ENCODE measurements at places on chromosomes 1 and 21.

DNA sequence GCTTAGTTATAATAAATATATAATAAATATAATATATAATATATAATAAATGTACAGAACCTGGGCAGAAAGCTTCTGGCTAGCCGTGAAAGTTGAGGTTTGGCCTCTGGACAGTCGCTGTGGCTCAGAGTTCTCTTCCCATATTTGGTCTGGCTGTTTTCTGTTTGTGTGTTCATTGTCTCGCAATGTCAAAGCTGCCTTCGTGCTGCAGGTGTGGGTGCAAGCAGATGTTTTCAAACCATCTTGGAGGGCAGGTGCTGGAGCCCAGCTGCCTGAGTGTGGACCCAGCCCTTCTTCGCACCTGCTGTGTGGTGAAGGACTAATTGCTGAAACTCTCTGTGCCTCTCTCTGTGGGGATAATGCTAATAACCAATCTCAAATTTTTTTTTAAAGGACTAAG lies 3.6 kb upstream of the CSTB start:
- DNase-seq, result no peak

- no peak for DNase-seq
Measured at GRCh38 chr1:91783423-91784170, 102.4 kb downstream of the TGFBR3 start.

- DNase-seq, result no peak
Measured at GRCh38 chr1:30689901-30690645, 33.3 kb downstream of the MATN1 start.

- DNase-seq, result no peak
Measured at GRCh38 chr1:241464985-241465384, 54.6 kb downstream of the FH start.
